ENCODE measurements at places on chromosomes 11 and 22.

GRCh38 chr11:2169626-2170570 is 1.7 kb downstream of the TH start:
- DNase-seq: no peak

GRCh38 chr22:24526191-24526590 is 28.7 kb downstream of the GUCD1 start:
- DNase-seq: no peak

DNA sequence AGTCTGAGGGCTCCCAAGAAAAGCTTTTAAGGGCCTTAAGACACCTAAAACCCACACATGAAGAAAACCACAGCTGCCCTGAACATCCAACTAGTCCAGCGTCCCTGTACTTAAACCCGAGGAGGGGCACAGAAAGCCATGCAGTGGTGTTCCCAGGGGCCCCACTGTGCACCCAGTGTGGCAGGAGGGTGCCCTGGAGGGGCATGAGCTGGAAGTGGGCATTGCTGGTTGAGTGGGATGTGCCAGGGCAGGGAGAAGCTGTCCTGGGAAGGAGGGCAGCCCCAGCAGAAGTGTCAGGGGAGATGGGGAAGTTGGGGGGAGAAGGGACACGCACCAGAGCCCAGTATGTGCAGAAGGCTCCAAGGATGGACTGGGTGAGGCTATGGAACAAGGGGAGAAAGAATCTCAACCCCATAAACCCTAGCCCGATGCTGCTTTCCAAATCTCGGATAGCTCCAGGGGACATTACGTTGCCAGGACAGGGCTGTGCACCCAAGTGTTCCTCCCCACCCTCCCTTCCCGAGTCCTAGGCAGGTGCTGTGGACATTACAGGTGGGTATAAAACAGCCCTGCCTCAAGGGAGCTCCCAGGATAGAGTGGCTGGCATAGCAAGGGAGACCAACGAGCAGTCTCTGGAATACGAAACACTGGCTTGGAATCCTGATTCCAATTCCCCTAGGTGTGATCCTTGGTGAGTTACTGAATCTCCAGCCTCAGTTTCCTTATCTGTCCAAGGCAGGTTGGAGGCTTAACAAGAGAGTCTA is 44.2 kb downstream of the SHANK2 start:
- no peak for DNase-seq

- DNase-seq: no peak
These were observed 345.1 kb upstream of the C11orf87 start for GRCh38 chr11:109076870-109077269.

DNA sequence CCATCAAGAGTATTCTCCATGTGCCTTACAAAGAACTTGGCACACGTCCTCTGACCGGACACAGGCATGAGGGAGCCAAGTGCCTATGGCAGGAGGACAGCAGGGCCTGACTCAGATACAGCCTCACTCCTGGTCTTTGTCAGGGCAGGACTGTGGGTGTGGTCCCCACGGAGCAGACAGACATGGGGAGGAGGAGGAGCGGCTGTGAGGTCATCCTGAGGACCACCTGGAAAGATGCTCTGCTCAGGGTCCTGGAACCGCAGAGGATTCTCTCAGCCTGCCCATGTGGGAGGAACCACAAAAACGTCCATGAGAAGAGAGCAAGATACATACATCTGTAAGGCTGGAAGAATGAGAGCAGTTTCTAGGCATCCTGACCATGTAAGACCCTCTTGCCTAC is 576.3 kb downstream of the BRD1 start:
- DNase-seq: no peak

- DNase-seq: no peak
These were observed 281.5 kb upstream of the NARS2 start for GRCh38 chr11:78856211-78856610.

Data from NK-92 treated with Interleukin-12 subunit alpha and Interleukin-12 subunit beta, amount 100 ng/mL, for 24 hours (cell line).